Spinal cord (tissue), 10 donors: ENCODE measurements at places on chromosomes 7 and 10.

- no peak for DNase-seq
Observed at GRCh38 chr7:137798073-137798763, 48.6 kb downstream of the DGKI start.

- no peak for DNase-seq
Observed at GRCh38 chr7:128679920-128680319, 7.8 kb downstream of the GARIN1A start.

DNA sequence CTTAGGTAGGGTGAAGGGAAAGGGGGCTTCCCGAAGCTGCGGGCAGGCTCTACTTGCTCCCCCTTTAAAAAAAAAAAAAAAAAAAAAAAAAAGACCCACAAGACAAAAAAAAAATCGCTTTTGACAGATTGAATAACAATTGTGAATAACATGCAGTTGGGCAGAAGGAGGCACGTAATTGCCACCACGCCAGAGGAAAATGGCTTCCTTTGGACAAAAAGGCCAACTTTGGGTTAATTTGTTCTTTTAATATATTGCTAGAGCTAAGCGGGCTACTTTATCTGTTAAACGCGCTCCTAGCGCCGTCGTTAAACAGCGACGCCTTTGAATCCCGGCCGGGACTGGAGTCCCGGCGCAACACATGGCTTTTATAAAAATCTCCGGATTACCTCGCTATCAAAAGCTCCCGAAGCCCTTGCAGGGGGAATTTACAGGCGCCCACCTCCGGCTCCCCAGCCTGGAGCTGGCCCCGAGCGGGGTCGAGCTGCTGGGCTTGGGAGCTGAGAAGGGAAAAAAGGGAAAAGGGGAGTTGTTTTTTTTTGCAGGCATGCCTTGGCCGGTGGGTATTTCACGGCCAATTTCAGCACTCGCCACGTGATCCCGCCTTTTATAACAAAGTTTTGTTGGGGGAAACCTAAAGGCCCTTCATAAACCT lies 1.2 kb downstream of the HOXA11 start:
- DNase-seq = no peak

- DNase-seq = no peak
Observed at GRCh38 chr7:126044662-126045061, 1115.0 kb upstream of the POT1 start.

GRCh38 chr10:76906256-76906655 lies 731.4 kb downstream of the KCNMA1 start:
- DNase-seq = no peak
